Activated CD8-positive, alpha-beta T cell treated with anti-CD3 and anti-CD28 coated beads, Interleukin-2, amount 10 ng/mL, durations not matched to agents 7 days and 5 days (primary cell): ENCODE measurements at places on chromosomes 6 and 20. TPM values are rescaled to one million over a fixed set of nuclear protein-coding genes. Genes with fewer than 3 reads are reported as not detected.

UTRN gene
- total RNA-seq, result 141 TPM

DNA sequence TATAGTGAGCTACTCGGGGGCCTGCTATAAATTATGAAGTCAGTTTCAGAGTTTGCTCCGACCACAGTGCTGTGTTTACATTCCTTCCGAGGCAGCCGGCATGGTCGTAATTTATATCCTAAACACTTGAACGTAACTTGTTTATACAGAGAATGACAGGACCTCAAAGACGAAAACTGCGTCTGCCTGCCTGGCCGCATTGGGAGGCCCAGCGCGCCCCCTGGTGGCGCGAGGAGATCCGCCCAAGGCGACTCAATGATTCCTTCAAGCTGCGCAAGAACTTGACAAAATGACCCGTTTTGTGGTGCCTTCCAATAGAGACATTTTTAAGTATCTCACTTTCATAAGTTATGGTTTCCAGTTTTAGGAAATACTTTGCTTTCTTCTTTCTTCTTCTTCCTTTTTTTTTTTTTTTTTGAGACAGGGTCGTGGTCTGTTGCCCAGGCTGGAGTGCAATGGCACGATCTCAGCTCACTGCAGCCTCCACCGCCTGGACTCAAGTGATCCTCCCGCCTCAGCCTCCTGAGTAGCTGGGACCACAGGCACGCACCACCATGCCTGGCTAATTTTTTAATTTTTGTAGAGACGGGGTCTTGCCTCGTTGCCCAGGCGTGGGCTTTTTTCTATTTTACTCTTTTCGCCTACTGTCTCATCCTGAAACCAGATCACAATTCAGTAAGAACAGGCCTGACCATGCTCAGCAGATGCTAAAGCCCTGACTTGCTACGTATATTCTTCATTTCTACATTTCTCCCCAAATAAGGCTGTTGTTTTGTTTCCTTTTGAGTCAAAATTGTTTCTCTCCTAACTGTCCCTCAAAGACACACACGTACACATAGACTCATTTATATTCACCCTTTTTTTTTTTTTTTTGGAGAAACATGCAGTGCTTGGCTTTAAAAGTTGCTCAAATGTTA, 7.8 kb downstream of the FOXF2 start:
- peak; percentile 76 for DNase-seq

OR2H2 gene
- not detected for total RNA-seq

GABRR2 gene
- 0.42 TPM for total RNA-seq

- peak; percentile 24 for DNase-seq
Measured at GRCh38 chr6:131949909-131950766, 1.0 kb downstream of the CCN2 start.

DNA sequence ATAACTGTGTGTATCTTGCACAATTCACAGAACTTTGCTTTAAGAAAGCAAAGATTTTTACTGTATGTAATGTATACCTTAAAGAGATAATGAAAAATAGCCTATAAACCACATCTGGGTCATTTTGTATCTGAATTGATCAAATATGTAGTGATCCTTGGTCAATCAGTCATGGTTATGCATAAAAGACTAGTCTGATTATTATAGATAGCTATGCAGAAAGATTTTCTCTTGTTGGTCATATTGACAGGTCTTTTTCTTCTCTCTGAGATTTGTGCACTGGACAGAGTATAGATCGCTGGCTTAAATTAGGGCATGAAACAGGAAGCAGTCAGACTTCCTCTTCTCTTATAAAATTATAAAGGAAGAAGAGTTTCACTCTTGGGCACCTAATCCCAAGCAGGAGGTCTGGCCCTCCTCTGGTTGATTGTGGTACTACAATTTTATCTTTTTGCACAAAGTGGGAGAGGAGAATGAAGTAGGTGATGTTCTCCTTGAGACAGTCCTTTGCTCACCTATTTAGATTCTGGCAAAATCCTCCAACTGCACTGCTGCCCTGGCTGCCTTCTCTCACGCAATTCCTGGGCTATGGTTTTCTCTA, 380.9 kb upstream of the RGS17 start:
- DNase-seq, result no peak

GRCh38 chr20:1805816-1806215, 89.4 kb upstream of the SIRPA start:
- no peak for DNase-seq

DNA sequence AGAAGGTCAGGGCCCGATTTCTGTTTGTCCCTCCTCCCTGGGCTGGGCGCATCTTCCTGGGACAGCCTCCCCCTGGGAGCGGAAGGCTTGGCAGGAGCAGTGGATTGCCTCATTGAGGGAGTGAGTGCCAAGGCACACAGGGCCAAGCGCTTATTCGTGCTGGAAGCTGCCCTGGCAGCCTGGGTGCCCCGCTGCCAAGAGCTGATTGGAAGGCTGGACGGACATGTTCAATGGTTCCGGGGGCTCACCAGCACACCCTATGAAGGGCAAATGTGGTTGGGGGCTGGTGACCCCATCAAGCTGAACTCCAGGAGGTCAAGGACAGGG, 10.3 kb upstream of the ZNF831 start:
- no peak for DNase-seq

TGM3 gene
- not detected for total RNA-seq

SCUBE3 gene
- not detected for total RNA-seq

GRCh38 chr20:37796121-37796520, 102.3 kb downstream of the CTNNBL1 start:
- no peak for DNase-seq

DNA sequence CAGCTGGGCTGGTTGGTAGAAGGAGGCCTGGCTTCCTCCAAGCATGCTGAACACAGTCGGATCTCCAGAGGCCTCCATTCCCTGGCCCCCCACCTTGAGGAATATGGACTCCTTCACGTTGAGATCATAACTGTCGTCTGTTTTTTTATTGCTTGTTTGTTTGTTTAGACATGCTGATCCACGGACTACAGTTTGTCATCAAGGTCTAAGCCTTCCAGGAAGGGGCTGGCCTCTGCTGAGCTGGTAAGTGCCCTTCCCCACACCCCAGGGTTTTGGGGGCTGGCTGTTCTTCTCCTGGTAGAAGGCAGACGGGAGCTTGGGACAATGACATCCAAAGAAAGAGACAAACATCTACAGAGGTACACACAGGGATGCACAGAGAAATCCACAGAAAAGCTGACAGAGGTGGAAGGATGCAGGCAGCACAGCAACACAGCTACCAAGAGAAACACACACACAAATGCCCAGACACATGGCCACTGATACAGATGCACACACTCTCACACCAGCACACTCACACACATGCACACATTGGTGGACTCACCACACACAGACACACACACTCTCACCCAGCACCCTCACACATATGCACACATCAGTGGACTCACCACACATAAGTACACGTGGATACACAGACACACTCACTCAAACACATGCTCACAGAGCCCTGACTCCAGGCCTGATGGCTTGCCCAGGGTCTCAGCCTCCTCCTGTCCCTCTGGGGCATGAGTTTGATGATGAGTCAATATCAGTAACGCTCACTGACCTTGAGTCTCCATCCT, 6.7 kb downstream of the BPIFA1 start:
- no peak for DNase-seq

GRCh38 chr6:16544521-16544920, 216.7 kb downstream of the ATXN1 start:
- no peak for DNase-seq

DNA sequence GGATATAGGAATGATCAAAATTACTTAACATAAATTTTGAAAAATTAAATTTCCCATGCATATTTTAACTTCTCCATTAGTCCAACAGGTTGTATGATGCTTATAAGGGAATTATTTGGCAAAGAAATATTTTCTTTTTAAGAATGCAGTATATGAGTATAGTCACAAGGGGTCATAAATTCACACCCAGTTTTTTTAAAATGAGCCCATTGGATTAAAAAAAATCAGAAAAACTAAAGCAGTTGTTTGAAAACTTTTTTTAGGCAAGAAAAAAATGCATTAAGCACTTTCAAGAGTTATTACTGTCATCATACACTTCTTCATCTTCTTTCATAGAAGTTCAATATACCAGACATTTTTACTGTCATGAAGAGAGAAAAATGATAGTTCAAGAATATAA, 404.2 kb upstream of the FLRT3 start:
- DNase-seq, result no peak

DNA sequence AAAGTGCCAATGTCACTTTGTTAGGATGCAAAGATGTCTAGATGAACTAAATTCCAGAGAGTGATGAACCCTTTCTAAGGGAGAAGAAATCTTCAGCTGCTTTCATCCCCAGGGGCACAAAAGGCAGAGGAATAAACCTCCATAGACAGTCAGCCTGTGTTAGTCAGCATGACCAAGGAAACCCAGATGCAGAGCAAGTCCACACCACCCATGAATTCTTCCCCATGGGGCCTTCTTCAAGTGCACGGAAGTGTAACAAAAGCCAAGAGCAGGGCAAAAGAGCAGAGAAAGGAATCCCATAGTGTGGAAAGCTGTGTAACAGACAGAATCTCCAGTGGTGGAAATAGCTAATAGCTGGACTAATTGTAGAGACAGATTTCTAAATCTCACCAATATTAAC, 50.0 kb downstream of the DCDC2 start:
- DNase-seq, result no peak

DNA sequence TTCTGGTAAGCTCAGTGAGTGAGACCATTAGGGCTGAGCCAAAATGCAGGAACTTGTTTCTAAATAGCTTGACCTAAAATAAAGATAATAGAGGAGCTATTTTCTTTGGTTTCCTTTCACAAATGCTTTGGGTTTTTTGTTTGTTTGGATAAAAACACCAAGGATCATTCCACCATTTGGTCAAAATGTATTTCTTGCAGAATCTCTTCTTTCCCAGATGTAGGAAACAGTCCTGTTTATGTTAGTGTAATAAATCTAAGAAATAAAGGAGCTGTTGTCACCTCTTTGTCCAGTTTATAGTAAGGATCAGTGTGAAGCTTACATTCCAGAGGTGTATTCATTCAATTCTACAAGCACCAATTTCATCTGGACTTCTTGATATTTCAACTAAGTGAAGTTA, 297.8 kb downstream of the GJA1 start:
- no peak for DNase-seq

CNBD2 gene
- total RNA-seq, result 4.9 TPM

- peak; percentile 73 for DNase-seq
Measured at GRCh38 chr6:15327271-15327670, 81.4 kb downstream of the JARID2 start.

VTA1 gene
- 47.2 TPM for total RNA-seq

GRCh38 chr6:21451546-21452013, 142.0 kb upstream of the SOX4 start:
- DNase-seq, result no peak

- no peak for DNase-seq
Measured at GRCh38 chr6:87308970-87309369, 13.4 kb upstream of the SMIM8 start.

DNA sequence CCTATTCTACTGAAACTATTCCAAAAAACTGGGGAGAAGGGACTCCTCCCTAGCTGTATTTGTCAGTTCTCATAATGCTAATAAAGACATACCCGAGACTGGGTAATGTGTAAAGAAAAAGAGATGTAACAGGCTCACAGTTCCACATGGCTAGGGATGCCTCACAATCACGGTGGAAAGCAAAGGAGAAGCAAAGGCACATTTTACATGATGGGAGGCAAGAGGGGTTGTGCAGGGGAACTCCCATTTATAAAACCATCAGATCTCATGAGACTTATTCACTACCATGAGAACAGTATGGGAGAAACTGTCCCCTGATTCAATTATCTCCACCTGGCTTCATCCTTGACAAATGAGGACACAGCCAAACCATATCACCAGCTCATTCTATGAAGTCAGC, 111.2 kb upstream of the RIPOR2 start:
- no peak for DNase-seq

BPIFB2 gene
- not detected for total RNA-seq

- no peak for DNase-seq
Measured at GRCh38 chr6:133100865-133101264, 140.3 kb upstream of the EYA4 start.

GHRH gene
- not detected for total RNA-seq

GRCh38 chr6:170166511-170167122, 124.3 kb downstream of the DLL1 start:
- no peak for DNase-seq

GRCh38 chr6:56916849-56917551, 37.9 kb upstream of the BEND6 start:
- DNase-seq, result no peak

GRCh38 chr20:17990278-17990972, 21.6 kb downstream of the MGME1 start:
- no peak for DNase-seq

GRCh38 chr6:48845219-48845618, 617.8 kb downstream of the MMUT start:
- no peak for DNase-seq

DNA sequence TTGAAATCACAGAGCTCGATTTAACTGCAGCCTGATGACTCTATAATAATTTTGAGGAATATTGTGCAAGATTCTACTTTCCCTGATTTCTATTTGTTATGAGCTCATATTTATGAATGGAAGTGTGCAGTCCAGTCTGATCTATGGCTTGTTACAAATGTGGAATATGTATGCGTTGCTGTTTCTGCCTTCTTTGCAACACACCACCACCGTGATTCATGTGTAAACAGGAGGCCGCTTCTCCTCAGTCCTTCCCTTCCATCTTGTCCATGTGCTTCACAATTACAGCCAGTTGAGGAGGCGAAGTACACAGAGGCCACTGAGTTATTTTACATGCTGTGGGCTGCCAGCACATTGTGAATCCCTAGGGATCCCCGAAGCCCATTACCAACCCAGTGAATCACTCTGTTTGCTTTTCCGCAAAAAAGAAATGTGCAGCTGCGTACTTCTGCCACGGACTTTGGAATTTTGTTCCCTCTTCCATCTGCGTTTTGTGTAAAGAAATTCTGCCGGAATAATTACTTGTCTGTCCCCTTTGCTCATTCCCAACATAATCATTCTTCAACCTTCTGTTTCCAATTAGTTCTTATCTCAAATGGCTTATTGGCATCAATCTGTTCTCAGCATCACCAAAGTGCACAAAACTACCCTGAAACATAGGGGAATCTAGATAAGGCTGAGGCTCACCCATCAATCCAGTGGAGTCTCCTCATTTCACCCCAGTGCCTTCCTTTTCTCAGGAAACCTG, 551.6 kb upstream of the CITED2 start:
- DNase-seq, result no peak

BTNL2 gene
- not detected for total RNA-seq

GRCh38 chr6:140538926-140539325, 1164.5 kb upstream of the CITED2 start:
- no peak for DNase-seq
